ENCODE measurements at places on chromosomes 2 and 18. TPM values are rescaled to one million over a fixed set of nuclear protein-coding genes. Genes with fewer than 3 reads are reported as not detected.

The ZBTB14 gene
- total RNA-seq: 33.4 TPM

The GDF7 gene
- under 0.01 TPM for total RNA-seq

The TMEM37 gene
- total RNA-seq: not detected

The CCDC102B gene
- 12.2 TPM for total RNA-seq

The ASAP2 gene
- total RNA-seq: 32.2 TPM

The CCDC74A gene
- total RNA-seq: 4.5 TPM

The SERPINB12 gene
- total RNA-seq: not detected

The RNU2-63P gene
- total RNA-seq: not detected

The HOXD10 gene
- total RNA-seq: not detected

The NXPH2 gene
- 25.7 TPM for total RNA-seq

The CRACDL gene
- 2.0 TPM for total RNA-seq

The MATN3 gene
- total RNA-seq: 1.6 TPM
